ENCODE measurements at places on chromosomes 7 and 10.

GRCh38 chr10:117005026-117005526, at the start of gene SHTN1:
SHTN1 (minus strand) TSS chr10:117005187; CDS start chr10:117005079, 108 bp downstream.
- peak; percentile 35 for DNase-seq

GRCh38 chr7:72015136-72015535, 397.0 kb downstream of the CALN1 start:
- no peak for DNase-seq

DNA sequence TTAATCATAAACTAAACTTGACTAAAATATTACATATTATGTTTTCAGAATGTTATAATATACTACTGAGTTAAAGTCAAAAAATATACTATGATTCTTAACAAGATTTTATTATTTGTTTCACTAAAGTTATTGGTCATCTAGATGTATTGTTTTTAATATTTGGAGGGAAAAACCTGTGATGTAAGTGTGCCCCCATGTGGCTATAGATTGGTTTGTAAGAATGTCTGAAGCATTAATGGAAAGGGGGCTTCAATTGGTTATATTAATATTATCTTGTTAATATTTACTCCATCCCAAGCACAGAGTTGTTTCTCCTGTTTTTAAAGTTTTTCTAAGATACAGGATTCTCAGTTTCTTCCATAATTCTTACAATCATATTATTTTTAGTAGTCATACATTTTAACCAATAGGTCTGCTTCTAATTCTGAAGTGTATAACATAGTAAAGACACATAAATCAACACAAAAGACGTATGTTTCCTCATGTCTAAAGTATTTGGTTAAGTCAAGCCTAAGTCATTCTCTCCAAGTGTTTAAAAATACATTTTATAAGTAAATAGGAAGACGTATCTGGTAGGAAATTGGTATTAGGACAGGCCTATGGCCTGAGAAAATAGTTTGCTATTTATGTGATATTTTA, 58.0 kb downstream of the GNAT3 start:
- DNase-seq, result no peak

DNA sequence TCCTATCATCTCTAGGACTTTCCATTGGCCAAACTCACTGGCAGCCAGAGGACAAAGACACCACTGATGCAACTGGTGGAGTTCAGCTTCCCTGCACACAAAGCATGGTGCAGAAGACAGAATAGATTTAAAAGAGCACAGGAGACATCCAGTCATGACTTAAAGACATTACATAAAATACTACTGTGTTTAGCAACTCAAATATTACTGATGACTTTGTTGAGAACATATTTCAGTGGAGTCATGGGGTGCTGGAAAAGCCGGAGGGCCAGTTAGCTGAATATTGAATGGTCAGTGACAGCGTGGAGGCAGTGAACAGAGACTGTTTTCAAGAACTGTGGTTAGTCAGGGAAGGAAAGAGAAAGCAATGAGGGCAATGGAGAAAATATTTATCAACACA, 296.3 kb upstream of the NRP1 start:
- no peak for DNase-seq

DNA sequence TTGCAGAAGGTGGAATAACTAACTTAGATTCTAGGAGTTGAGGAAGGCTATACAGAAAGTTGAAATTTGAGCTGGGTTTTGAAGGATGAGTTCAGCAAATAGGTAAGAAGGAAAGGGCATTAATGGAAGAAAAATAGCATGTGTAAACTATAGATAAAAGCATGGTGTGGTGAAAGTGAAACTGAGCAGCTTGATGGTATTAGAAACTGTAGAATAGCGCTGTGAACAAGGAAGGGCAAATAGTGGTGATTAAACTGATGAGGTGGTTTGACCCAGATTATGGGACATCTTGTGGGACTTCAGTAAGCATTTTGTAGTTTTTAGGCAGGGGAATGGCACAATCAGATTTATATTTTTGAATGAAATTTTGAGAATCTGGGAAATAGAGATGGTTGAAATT, 90.5 kb downstream of the EXOC6 start:
- DNase-seq, result no peak

GRCh38 chr10:18419945-18420344, 231.4 kb downstream of the NSUN6 start:
- no peak for DNase-seq

DNA sequence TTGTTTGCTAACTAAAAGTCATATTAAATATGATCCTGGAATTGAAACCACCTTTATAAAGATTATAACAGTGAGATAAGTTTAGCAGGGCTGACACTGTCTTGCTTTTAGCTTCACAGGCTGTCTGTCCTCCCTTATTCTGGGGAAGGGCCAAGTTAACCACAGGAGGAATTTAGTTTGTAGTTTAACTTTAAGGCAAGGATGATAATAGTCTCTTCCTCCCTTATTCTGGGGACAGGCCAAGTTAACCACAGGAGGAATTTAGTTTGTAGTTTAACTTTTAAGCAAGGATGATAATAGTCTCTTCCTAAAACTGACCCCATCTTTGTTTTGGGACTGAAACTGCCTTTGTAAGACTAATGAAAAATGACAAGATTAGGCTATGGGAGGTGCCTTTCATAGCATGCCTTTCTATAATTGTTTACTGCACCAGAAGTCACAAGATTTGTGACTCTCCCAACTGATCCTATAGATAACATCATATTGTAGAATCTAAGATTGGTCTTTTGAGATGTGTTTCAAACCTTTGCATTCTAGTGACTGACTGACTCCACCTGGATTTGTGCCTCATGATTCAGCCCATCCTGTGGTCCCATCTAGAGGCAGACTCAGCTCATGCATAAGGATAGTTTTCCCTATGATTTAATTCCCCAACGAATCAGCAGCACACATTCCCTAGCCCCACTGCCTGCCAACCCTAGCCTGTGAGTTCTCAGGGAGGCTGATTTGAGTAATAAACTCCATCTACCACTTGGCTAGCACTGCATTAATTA, 212.0 kb downstream of the MAGI2 start:
- no peak for DNase-seq

GRCh38 chr10:114427124-114427852, 23.0 kb upstream of the AFAP1L2 start:
- DNase-seq, result no peak

DNA sequence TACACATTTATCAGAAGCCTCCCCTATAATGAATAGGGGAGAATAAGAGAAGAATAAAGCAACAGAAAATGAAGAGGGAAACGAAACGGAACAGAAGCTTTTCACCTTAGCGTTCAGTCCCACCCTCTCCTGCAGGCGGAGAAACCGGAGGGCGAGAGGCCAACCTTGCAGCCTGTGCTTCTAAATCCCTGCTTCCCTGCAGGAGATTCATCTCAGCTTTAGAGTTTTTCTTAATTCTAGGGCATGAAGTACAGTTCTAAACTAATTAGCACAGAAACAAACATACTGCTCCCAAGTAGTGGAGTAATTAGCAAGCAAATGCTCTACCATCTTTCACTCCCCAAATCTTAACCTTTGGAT, 107.2 kb downstream of the CUBN start:
- DNase-seq, result no peak

GRCh38 chr10:119061926-119062325, 18.7 kb downstream of the EIF3A start:
- DNase-seq, result no peak

- no peak for DNase-seq
Measured at GRCh38 chr7:64947252-64948000, 43.4 kb downstream of the ZNF117 start.

Data from HL-60 (cell line).